A549 treated with GW870086 at 1 μM for 4 hours (cell line): ENCODE measurements at places on chromosomes 16 and 17. TPM values are rescaled to one million over a fixed set of nuclear protein-coding genes. Genes with fewer than 3 reads are reported as not detected.

The TBC1D3C gene
- 0.07 TPM in 1 of 5 replicates, not detected in the others for total RNA-seq

The NEUROD2 gene
- not detected in 5 replicates for total RNA-seq

The PPP1R1B gene
- total RNA-seq, result 0.14 TPM in 1 of 5 replicates, not detected in the others

The ALDH3A1 gene
- total RNA-seq, result 819 to 1,197 TPM (median 850 TPM) in 5 replicates

The METRNL gene
- total RNA-seq, result 27.4 to 38.7 TPM (median 29.8 TPM) in 5 replicates

The SF3B3 gene
- total RNA-seq, result 126 to 210 TPM (median 193 TPM) in 5 replicates

The FZD2 gene
- total RNA-seq, result 26.0 to 31.3 TPM (median 27.9 TPM) in 5 replicates

The CACNG5 gene
- total RNA-seq, result not detected in 5 replicates

The SLC6A4 gene
- total RNA-seq, result 0.02 to 0.05 TPM in 2 of 5 replicates, not detected in the others

The TAC4 gene
- not detected in 5 replicates for total RNA-seq

The RMI2 gene
- 22.5 to 31.9 TPM (median 30.4 TPM) in 5 replicates for total RNA-seq

The POLDIP2 gene
- total RNA-seq, result 142 to 172 TPM (median 160 TPM) in 5 replicates

The ADORA2B gene
- 13.2 to 18.1 TPM (median 17.9 TPM) in 5 replicates for total RNA-seq

The RASL10B gene
- total RNA-seq, result 0.09 to 0.38 TPM (median 0.15 TPM) in 4 of 5 replicates, not detected in the other

The ARHGAP27 gene
- total RNA-seq, result 12.5 to 19.4 TPM (median 17.7 TPM) in 5 replicates

The HS3ST3B1 gene
- 0.56 to 0.85 TPM (median 0.65 TPM) in 5 replicates for total RNA-seq

The ABCA3 gene
- total RNA-seq, result 15.9 to 20.5 TPM (median 20.2 TPM) in 5 replicates

The GNG13 gene
- not detected in 5 replicates for total RNA-seq

The KRT31 gene
- 0.08 TPM in 1 of 5 replicates, not detected in the others for total RNA-seq

The KCNJ16 gene
- total RNA-seq, result 0.10 to 0.39 TPM (median 0.21 TPM) in 5 replicates

The CDH11 gene
- 0.26 to 0.81 TPM (median 0.46 TPM) in 5 replicates for total RNA-seq

The MAP2K4 gene
- 28.2 to 34.9 TPM (median 33.4 TPM) in 5 replicates for total RNA-seq

The MON1B gene
- 27.5 to 44.4 TPM (median 35.4 TPM) in 5 replicates for total RNA-seq

The NPIPB9 gene
- 1.3 to 1.7 TPM (median 1.4 TPM) in 5 replicates for total RNA-seq

The KRTAP1-1 gene
- not detected in 5 replicates for total RNA-seq

The TLCD3A gene
- 50.0 to 57.0 TPM (median 54.5 TPM) in 5 replicates for total RNA-seq

The TNFRSF13B gene
- not detected in 5 replicates for total RNA-seq

The DPEP2 gene
- not detected in 5 replicates for total RNA-seq

The CD300A gene
- not detected in 5 replicates for total RNA-seq

The ZNF624 gene
- 0.81 to 2.3 TPM (median 1.9 TPM) in 5 replicates for total RNA-seq
